ENCODE measurements at places on chromosomes 11 and 22.

- DNase-seq, result no peak
Observed at GRCh38 chr11:64070314-64070681, 34.6 kb downstream of the FLRT1 start.

GRCh38 chr11:36620246-36620645 lies 22.2 kb upstream of the RAG2 start:
- DNase-seq, result no peak

- no peak for DNase-seq
Observed at GRCh38 chr11:118223992-118224391, 819 bp downstream of the JAML start.

DNA sequence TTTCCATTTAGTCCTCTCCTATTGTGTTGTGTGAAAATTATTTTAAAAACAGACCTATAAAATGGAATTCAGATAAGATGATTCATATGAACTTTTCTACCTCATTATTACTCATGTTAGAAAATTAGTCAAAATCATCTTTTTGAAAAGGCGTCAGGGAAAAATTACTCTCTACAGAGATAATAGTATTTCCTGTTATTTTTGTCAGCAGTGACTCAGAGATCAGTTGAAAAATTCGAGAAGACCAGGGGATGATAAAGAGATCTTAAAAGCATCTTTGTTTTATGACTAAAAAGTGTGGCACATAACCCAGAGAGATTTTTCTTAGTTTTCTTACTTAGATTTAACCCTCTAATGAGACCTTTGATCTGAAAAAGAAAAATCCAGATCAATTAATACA lies 157.9 kb upstream of the CARD18 start:
- DNase-seq, result no peak

- DNase-seq, result no peak
Observed at GRCh38 chr22:35685731-35686130, 31.9 kb upstream of the APOL5 start.

DNA sequence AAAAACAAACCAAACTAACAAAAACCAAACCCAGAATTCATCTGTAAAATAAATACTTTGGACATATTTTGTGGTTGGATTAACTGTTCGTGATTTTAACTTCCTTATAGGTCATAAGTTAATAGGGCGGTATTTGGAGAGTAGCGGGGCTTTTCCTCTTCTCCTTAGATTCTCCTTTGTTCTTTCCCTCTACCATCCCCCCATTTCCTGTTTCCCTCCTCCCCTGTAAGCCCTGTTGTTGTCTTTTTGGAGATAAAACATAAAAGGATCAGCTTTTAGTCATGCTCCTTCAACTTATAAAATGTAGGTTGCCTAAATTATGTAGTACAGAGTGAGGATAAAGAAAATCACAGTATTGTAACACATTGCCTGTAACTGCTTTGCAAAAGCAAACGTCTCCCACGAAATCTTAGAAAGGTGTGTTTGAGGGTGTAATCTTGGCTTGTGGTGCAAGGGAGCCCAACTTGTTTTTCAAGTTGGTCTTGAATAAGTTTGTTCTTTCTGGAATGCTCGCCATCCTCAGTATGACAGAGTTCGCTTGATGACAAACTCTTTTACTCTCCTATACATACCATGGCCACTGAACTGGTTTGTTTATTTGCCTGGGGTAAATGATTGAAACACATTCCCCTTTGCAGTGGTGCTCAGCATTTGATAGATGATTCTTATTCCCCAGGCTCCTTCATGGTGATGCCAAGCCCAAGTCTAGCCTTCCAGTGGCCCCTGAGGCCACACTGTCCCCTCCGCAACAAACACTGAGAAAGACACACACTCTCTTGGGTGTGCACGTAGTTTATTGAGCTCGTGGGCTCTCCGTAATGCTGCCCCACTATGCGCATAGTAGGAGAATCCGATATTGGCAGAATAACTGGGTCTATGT lies 49.4 kb downstream of the TEAD1 start:
- DNase-seq, result no peak

All from activated CD4-positive, CD25-positive, alpha-beta regulatory T cell treated with anti-CD3 and anti-CD28 coated beads, Interleukin-2, amount 50 U/mL, for 72 hours (primary cell).